NCI-H2029 (cell line): ENCODE measurements at places on chromosomes 7 and 10.

- DNase-seq: no peak
Observed at GRCh38 chr10:390449-391100, 255.3 kb downstream of the ZMYND11 start.

- no peak for DNase-seq
Observed at GRCh38 chr7:130669085-130669700, 645 bp upstream of the COPG2 start.

DNA sequence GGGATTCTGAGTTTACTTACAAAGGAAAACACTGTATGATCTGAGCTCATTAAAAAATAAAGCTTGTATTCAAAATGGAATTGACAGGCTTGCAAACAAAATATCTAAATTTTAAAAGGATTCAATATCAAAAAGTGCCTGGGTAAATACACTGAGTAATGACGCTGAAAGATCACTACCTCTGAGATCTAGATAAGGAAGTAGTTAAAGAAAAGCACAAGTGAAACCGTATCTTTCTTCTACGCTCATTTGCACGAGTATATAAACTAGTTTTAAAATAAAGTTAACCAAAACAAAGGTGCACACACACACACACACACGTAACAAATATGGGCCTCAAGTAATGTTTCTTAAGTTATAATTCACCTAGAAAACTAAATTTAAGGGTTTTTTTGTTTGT lies 93.4 kb downstream of the SNX13 start:
- DNase-seq: no peak

DNA sequence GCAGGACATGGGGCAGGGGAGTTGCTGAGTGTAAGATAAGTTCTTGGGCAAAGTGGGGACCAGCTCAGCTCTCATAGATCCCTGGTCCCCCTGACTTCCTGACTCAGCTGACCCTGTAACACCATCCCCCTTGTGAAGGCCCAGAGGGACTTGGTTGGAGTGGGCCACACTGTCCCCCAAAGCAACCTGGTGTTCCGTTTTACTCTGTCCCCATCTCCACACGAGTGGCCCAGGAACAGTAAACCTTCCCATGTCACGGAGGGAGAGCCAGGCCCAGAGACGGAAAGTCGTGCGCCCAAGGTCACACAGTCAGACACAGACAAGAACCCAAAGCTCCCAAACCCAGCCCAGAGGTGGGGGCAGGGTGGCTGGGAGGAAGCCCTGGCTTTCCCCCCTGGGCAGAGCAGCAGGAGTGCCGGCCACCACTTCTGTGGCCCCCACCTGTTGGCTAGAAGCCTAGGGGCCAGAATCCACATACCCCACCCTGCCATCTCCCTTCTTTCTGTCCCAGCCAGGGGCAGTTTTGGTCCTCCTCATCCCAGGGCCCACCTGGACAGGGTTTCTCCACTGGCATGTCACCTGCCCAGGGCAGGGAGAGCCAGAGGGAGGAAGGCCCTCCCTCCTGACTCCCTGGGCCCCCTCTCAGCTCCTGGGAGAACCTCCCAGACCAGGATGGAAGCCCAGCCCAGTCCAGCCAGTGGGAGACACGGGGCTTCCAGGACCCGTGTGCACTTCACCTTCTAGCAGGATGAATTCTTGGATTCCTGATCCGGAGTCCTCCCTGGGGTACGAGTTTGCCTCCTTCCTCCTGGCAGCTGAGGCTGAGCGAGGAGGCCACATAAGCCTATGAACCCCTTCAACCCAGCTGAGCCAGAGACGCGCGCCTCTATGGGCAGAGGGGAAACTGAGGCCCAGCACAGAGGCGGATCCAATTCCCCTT lies 20.6 kb upstream of the VPS37D start:
- DNase-seq: no peak

DNA sequence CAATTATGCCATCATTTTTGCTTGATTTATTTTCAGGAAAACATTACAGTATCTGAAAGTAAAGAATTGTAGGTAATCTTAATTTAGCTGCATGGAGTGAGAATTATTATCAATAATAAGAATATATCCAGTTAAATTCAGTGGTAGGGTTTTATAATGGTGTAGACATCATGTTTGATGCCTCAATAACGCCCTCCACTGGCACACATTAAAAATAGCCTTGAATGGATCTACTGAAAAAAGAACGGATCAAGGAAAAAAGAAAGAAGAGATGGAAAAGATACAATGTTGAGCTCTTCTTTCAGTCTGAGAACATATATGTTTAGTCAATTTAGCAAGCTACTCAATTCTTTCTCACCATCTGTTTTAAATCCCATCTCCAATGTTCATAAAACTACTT lies 319.2 kb downstream of the CDC14C start:
- DNase-seq: no peak

- DNase-seq: no peak
Observed at GRCh38 chr7:136931169-136931867, 62.9 kb downstream of the CHRM2 start.

DNA sequence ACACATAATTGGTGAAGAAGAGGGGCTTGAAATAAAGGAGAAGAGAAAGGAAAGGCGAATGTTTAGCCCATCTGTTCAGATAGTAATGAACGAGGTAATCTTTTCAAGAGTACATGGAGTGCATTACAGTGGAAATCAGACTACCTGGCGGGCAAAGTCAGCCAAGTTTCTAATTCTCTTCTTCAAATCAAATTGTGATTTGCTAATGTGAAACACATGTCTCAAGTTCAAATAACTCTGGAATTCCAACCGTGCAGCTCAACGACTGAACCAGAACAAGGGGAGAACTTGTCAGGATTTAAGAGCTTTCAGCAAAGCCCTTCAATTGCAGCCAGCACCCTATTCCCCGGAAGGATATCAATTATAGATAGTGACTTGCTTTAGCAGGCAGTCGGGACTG lies 216.9 kb downstream of the GLI3 start:
- no peak for DNase-seq

DNA sequence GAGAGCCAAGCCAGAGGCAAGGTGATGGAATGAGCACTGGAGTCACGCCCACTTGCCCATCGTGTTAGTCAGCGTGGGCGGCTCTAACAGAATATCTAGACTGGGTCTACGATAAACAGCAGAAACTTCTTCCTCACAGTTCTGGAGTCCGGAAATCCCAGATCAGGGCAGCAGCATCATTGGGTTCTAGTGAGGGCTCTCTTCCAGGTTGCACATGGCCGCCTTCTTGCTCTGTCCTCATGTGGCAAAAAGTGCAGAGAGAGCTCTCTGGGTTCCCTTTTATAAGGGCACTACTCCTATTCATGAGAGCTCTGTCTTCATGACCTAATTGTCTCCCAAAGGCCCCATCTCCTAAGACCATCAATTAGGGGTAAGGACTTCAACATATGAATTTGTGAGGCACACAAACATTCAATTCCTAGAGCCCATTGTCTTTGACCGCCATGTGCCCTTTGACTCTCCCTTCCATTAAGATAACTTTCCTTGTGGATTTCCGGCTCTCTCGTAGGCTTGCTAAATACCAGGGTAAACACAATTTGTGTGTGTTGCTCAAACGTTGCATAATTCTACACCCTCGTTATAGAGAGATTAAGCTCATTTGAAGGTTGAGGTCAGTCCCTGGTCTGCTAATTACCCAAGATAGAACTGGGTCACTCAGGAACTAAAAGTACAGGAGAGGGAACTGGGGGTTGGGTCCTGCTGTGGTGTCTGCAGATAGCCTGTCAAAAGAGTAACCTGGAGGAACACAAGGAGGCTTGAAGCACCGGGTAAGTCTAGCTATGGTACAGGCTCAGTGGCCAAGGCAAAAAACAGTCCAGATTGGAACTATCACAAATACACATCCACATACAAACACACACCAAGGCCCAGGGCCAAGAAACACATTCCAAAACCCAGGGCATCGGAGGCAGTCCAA lies 28.7 kb upstream of the USP6NL start:
- DNase-seq: no peak

DNA sequence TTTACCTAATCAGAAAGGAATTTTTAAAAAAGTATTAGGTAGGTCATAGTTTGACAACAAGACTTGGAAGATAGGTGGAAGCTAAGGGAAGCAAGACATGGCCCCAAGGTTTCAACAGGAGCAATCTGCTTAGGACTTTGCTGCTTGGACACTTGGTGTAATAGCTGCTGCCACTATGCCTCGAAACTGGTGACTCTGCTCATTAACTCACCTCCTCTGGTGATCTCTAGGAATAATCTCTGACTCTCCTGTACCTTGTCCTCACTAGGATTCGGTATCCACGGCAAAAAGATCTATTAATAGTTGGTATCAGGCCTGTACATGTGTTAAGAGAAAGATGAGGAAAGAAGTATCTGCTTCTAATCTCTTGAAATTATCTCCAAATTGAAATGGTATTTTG lies 53.1 kb downstream of the PTEN start:
- no peak for DNase-seq

DNA sequence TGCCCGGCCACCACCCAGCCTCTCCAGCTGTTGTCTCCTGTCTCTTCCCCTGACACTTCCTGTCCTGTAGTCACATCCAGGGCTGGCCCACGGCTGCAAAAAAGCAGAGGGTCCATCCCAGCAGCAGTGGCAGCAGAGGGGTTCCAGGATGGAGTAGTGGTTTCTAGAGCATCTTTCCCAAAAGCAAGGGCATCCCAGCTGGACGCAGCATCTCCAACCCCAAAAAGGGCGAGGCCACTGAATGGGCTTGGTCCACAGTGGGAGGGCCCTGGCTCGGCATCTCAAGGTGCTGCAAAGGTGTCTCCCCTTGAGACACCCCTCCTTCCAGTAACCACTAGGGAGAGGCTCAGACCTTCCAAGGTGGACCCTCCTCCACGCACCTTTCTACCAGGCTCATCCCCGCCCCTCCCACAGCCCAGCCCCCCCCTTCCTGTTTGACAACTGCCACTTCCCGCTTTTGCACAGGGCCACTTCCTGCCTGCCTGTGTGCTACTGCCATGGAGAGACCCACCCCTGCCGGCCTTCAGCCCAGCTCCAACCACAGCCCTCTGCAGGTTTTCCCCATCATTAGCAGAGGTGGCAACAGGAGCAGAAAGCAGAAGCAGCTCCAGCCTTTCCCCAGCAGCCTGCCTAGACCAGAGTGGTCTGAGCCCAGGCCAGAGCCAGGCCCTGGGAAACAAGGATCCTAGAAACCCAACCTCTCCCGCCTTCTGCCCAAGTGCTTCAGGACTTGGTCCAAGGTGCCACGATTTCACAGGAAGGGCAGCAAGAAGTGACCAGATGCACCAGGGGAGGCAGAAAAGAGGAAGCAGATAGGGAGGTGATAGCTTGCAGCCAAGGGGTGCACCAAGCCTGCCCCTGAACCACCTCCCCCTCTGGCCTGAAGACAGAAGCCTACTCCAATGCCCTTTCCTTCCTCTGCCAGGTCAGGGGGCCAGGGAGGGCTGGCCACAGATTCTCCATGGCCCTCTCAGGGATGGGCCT lies 8.6 kb downstream of the CAMK2G start:
- DNase-seq: no peak

DNA sequence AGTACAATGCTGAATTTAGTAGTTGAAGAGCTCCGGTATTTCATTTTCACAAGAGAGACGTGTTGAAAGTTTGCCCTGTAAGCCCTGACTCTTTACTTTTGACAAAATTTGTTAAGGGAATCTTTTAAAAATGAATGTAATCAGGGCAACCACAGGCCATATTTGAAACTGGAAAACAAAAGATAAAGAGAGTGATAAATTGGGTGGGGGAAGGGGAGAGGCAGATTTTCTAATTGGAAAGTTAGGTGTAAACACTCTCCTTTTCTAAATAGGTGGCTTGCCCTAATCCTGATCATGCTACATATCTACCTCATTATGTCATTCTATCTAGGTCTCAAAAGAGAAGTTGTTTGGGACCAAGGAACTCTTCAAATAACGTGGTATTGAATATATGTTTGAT lies 90.7 kb downstream of the CABCOCO1 start:
- no peak for DNase-seq

- no peak for DNase-seq
Observed at GRCh38 chr7:116395141-116395791, 104.3 kb upstream of the CAV2 start.

GRCh38 chr10:34423673-34424625 lies 391.1 kb downstream of the PARD3 start:
- DNase-seq: no peak

DNA sequence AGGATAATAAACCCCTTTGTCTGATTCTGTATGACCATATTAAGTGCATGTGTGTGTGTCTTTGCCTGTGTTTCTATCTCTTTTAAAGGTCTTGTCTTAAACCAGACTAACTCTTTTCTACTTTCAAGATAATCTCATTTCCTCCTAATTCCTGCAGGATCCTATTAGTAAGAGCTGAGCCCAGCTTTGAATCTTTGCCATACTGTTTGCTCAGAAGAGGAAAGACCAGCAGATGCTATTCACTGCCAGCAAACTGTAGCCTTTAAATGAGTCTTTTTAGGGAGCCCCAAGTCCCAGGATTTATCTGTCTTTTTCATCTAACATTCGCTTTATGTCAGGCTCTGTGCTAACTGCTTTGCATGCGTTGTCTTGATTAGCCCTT lies 2.9 kb downstream of the GPR158 start:
- no peak for DNase-seq

DNA sequence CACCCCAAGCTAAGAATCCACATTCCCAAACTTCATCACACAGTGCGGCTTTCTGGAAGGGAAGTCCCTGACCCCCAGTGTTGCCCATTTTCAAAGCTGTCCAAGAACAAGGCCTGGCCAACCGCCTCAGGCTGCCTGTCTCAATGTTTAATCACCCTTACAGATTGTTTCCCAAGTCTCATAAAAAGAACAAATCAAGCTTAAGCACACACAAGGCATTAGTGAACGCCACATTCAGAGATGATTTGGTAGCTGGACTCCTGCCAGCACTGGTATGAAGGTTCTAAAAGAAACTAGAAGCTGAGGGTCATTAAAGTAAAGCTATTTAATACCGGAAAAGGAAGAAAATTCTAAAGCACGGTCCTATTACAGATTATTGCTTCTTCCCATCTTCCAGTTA lies 35.6 kb downstream of the C10orf90 start:
- no peak for DNase-seq

DNA sequence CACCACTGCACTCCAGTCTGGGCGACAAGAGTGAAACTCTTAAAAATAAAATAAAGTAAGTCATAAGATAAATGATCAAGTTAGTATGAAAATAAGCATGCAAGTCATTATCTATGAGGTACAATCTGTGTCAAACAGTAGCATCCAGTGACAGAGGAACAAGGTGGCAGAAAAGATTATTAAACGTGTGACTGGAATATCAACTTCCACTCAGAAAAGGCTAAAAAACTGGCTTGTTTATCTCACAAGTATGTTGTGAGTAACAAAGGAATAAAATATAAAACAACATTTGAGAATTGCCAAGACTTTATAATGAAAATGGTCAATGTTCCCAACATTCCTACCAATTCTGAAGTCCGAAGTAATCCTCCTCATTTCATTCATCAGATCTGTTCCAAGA lies 30.3 kb downstream of the ITGB1 start:
- no peak for DNase-seq
